Stimulated activated CD8-positive, alpha-beta memory T cell treated with anti-CD3 and anti-CD28 coated beads, Interleukin-7, amount 100 ng/mL, for 4 hours (primary cell): ENCODE measurements at places on chromosomes 4 and X.
A peak's percentile ranks its signal among the peaks of the same experiment; 100 is the strongest.

DNA sequence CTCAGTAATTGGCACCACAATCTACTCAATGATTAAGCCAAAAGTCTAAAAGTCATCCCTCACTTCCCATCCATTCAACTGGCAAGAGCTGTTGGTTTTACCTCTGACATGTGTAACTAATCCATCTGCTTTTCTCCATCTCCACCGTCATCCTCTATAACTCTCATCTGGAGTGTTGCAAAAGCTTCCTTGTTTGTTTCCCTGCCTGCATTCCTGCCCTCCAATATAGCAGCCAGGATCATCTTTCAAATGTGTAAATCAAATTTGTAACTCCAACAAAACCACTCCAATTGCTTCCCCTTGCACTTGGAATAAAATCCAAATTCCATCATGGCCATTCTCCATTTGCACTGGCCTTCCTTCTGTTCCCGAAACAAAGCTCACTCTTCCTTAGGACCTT, 4.3 kb upstream of the PLAC8 start:
- DNase-seq = no peak

GRCh38 chr4:12595986-12596385, 888.2 kb downstream of the RAB28 start:
- DNase-seq = no peak

- no peak for DNase-seq
Measured at GRCh38 chr4:4217113-4217512, 9.6 kb downstream of the OTOP1 start.

DNA sequence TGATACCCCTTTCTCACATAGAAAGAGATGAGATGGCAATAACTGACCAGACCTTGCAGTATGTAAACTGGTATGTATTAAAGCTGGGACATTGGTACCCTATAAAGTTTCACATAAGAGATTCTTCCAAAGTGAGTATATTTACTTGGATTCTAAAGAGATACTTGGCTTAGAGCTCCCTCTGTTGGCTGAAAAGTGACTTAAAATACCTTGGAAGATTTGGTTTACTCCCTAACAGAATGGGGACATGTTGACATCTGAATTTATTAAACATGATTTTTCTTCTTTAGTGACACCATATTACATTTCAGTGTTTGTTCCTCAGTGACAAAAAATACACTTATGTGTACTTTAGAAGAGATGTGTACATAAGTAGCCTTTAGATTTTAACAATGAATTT, 47.9 kb upstream of the RGN start:
- no peak for DNase-seq

DNA sequence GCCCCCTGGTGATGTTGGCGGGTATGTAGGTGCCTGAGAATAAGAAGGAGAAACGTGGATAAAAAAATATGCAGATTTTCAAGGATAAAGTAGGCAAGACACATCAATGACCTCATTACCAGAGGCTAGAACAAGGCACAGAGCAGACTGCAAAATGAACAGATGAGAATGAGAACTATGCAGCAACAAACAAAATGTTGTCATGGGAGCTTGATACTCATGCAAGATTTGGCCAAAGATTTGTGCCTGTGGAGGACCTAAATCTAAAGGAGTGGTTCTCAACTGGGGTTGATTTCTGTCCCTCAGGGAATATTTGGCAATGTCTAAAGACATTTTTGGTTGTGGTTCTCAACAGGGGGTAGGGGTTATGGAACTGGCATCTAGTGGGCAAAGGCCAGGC, 177.3 kb downstream of the FRMPD4 start:
- no peak for DNase-seq

GRCh38 chrX:85993539-85994197, 53.7 kb downstream of the CHM start:
- DNase-seq = no peak

- no peak for DNase-seq
Measured at GRCh38 chr4:152646221-152646620, 33.6 kb downstream of the TMEM154 start.

- DNase-seq = peak; percentile 34
Measured at GRCh38 chrX:103607364-103608305, at the start of gene TCEAL3. Gene TCEAL3, plus strand, starts transcription at chrX:103607963. Its CDS starts 1,102 bp downstream, at chrX:103609065.

DNA sequence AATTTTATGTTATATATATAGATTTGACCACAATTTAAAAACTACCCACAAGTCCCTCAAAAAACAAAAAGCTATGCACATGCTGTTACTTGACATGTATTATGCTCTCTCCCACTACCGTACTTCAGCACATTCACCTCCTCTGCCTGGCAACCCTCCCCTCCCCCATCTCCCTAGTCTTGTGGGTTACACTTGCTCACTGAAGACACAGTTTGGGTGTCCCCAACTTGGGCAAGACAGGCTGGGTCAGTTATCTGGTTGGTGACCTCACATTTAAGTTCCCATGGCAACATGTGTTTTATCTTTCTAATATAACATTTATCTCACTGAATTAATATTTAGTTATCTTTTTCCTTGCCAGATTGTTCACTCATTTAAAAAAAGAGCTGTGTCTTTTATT, 32.7 kb downstream of the SEC24D start:
- DNase-seq = no peak

DNA sequence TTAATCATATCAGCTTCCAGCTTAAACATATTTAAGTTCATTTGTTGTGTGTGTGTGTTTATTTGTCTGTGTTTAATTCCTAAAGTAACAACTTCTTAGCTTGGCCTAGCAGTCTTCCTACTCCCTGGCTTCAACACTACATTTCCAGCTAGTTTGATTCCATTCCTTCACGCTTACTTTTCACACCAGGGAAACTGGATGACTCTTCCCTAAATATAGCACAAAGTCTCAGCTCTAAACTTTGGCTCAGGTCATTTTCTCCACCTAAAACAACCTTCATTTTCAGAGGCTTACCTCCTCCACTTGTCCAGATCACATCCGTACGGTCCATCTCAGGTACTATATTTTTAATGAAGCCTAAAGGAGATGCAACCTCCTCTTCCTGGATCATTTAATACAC, 94.4 kb downstream of the KCTD8 start:
- DNase-seq = no peak

DNA sequence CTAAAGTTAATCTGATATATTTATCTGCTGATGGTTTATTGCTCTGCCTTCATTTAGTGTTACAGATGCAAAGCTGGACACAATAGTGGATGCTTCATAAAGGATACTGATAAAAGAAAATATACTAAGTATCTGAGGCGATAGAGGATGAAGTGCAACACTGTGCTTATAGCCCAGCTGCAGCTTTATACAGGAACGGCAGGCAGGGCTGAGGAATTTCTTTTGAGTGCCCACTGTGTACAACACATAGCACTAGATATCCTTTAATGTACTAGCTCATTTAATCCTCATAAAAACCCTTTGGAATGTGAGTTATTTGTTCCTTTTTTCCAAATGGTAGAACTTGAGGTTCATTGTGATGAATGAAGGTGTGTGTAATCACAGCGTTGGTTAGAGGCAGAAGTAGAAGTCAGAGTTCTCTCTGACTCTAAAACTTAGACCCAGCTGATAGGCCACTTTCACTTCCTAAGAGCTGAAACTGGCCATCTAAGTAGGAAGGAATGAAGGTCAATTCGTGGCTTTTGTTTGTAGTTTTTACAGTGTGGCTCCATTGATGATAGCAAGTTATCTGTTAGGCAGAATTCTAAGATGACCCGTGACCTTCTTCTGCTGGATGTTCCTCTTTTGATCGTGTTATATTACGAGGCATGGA, 138.0 kb downstream of the VEGFC start:
- no peak for DNase-seq

GRCh38 chr4:72974694-72975487, 94.6 kb downstream of the COX18 start:
- no peak for DNase-seq

GRCh38 chr4:150289881-150290280, 211.6 kb downstream of the DCLK2 start:
- no peak for DNase-seq

DNA sequence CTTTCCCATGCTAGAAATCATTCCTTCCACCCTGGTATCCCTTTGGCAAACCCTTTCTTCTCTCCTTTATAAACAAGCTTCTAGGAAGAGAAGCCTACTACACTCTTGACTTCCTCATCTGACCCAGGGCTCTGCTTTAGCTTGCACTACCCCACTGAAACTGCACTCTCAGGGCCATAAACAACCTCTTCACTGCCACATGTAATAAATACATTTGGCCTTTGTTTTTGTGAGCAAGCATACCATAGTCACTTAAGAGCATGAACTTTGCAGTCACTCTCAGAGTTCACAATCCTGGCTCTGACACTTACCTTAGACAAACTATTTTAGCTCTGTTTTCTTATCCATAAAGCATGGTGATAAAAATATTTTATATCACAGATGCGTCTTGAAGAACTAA, 50.7 kb upstream of the USP38 start:
- DNase-seq = no peak

DNA sequence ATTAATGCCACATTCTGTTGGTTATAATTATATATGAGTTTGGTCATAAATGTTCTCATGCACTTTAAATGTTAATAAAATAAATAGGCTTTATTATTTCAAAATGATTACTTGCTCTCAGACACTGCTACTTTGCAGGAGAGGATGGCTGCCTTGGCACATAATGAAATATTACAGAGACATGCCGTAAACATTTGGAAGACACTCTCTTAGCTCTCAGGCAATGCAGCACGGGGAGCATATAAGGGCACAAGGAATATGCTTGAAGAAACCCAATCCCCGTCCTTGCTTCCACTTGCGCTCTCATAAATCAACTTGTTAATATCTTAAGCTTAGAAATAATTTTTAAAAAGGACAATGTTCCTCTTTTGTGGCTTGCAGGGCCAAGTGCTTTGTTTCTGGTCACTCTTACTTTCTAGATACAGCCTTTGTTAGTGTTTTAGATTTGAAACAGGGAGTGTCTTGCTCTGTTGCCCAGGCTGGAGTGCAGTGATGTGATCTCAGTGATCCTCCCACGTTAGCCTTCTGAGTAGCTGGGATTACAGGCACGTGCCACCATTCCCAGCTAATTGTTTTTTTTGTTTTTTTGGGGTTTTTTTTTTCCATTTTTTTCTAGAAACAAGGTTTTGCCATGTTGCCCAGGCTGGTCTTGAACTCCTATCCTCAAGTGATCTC, 445.0 kb downstream of the SPRY1 start:
- DNase-seq = no peak

GRCh38 chr4:81605271-81605670, 133.6 kb upstream of the RASGEF1B start:
- DNase-seq = no peak

- DNase-seq = no peak
Measured at GRCh38 chrX:22650691-22651090, 349.1 kb upstream of the DDX53 start.

DNA sequence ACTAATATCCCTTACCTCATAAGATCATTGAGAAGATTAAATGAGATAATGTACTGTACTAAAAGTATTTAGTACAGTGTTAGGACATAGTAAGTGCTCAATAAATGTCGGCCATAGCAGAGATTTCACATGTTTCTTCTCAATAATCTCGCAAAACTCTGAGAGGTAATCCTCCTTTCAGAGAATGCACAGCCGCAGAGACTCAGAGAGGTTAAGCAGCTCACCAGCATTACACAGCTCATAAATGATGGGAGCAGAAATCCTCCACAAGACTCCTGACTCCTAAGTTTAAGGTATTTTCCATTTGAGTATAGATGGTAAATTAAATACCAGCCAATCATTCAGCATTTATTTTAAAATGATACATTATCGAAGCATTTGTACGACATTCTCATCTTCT, 34.6 kb downstream of the FAM114A1 start:
- no peak for DNase-seq

- no peak for DNase-seq
Measured at GRCh38 chr4:88060431-88060830, 53.0 kb downstream of the PKD2 start.

- no peak for DNase-seq
Measured at GRCh38 chr4:185358959-185359358, 36.8 kb downstream of the LRP2BP start.

DNA sequence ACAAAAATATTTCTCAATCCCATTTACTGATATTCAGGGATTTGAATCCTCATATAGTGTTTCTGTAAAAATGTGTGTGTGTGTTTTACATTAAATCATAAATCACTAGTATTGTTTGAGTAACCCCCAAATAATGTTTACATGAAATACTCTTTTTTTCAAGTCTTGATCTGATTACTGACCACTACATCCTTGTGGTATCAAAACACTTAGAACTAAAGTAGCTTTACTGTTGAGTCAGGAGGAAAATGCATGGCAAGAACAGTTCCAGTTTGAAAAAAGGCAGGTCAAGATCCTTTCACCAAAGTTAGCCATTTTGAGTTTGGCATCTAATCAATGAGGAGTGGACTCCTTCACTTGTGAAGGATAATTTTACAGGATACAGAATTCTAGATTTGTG, 3.6 kb upstream of the WDR19 start:
- no peak for DNase-seq

DNA sequence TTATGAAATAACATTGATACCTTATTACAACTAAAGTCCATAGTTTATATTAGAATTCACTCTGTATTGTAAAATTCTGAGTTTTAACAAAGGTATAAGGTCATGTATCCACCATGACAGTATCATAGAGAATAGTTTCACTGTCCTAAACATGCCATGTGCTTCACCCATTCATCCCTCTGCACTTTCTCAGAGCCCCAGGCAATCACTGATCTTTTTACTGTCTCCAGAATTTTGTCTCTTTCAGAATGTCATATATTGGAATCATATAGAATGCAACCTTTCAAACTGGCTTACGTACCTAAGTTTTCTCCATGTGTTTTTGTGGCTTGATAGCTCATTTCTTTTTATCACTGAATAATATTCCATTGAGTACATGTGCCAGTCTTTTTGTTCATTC, 33.9 kb downstream of the SNCA start:
- DNase-seq = no peak

- DNase-seq = no peak
Measured at GRCh38 chrX:12790885-12791256, 341 bp upstream of the PRPS2 start.

DNA sequence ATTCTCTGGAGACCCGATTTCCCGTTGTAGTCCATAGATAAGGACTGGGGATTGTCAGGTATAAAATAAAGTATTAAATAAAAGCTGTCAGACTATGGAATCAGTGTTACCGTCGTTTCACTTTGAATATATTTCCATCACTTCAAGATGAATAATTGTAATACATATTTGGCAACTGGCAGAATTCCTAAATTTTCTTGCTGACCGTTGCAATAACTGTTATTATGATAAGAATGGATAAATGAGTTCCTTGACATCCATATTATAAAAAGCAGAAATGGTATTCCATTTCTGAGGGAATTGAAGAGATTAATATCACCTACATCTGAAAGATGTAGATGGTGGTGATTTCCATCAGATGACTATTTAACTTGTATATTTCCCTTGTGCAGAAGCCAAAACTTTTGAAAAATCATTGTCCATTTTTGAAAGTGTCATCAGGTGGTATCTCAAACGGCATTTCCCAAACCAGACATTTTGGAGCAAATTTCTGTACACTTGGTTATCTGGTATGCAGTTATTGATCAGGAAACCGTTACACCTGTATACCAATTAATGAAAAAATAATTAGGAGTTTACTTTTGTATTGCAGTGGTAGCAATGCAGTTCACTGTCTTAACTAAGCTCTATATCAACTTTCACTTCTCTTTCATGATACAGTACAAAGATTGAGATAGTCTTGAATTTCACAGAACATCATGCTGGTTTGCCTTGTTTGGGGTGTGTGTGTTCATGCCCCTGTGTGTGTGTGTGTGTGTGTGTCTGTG, 878.5 kb downstream of the PCDH18 start:
- no peak for DNase-seq

- no peak for DNase-seq
Measured at GRCh38 chr4:13137390-13137789, 346.8 kb downstream of the RAB28 start.
